ENCODE measurements at places on chromosomes 2 and 18.
A peak's percentile ranks its signal among the peaks of the same experiment; 100 is the strongest.

DNA sequence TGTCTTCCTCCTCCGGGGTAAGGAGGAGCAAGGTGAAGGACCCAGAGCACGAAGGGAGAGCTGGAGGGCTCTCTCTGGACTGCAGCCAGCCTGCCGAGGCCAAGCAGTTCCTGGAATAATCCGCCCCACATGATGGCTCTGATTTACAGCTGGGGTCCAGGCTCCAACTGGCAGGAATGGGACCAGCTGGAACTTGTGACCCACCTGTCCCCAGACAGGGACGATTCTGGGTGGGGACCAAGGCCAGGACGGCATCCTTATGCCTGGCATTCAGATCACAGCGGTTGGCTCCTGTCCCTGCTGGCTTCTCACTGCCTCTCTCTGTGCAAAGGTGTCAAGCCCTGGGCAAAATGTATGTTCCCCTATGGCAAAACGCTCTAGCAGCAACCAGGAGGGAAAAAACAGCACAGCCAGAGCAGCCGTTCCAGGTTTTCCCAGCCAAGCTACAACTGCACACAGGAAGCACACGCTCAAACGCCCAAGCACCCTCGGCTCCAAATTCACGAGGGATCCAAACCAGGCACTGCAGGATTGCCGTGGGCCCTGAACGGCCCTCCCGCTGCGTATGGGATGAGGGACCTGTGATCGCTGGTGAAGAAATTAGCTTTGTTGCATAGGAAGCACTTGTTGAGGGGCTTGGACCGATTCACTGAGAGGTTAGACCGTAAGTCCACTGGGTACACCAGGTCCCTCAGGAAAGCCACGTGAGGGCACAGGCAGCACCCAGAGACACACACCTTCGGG lies 35.8 kb downstream of the FAM178B start:
- DNase-seq: no peak

DNA sequence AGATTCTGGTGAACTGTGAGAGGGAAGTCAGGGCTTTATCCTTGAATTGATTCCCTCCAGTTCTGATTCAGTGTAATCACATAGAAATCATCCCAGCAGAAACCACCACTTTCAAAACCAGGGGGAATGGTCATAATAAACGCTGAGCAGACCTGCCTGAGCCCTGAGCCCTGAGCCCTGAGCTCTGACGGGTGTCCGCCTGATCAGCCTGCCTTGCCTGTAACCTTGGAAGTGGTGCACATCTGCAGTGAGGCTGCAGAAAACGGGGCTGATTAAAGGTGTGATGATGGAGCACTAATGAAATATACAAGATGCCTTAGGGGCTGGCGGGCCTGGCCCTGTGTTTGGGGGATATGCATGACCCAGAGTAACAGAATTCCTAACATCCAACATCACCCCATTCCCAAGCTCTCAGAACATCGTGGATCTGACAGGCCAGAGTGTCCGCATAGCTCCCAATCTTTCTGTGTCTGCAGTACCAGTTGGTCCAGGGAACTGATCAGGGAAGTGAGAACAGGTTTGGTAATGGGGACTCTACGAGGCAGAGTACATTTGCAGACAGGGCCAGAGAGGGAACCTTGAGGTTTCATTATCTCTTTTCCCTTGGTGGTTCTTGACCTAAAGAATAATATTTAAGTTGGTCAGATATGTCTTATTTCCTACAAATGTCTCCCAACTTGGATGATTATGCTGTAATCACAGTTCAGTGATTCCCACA lies 37.8 kb downstream of the KCTD18 start:
- no peak for DNase-seq

DNA sequence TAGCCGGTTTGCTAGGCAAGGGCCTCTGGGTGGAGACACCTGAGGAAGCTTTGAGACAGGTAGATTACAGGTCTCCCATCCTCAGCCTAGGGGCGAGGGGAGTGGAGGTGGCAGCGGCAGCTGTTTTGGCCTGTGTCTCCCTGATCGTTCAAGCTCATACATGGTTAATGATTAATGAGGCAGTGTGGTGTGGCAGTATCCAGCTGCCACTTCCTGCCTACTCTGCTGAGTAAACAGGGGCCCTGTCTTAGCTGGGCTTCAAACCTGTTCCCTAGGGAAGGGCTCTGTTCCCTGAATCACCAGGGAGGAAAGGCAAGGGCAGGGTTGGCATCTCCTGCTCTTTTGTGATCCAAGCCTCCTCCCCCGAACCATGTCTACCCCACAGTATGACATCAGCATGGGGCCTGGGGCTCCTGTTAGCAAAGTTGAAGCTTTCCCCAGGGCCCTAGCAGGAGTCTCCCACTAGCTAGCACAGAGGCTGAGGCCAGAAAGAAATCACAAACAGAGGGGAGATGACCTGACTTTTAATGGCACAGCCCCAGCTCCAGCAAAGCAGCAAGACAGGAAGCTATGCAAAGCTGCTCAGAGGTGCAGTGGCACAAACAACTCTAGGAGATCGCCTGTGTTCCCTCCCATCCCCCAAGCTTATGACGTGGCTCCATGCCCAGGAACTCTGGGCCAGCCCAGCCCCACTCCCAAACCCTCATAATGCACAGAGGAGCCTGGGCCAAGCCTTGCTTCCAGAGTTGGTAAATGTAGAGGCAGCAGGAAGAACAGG lies 3.7 kb upstream of the TUBA4B start:
- peak; percentile 65 for DNase-seq

DNA sequence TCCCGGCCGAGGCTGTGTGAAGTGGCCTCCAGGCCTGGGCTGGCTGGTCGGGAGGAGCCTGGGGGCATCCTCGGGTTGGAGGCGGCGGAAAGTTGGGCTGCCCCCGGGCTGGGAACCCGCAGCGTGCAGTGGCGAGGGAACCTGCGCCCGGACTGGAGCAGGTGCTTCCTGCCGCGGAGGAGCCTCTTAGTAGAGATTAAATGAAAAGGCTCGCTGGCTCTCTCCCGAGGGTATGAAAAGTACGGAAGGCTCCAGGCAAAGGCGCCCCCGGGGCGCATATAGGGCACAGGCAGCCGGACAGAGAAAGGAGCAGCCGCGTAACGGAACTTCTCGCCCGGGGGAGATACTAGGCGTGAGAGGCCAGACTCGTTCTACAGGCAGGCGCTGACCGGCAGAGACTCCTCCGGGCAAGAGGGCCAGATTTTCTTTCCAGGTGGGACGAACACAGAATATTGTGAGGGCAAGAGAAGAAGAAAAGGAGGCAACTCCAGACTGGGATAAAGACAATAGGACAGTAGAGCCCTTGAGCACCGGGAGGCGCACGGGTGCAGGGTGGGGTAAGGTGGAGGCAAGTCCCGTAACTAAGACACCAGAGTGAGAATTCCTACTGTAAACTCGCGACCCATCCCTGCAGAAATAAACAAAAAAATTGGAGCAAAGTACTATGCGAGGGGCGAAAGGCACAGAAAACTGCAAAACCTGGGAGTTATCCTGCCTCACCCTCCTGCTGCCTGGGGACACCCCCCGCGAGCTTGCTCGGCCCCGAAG lies 816 bp downstream of the CDH2 start:
- DNase-seq: peak; percentile 68

- no peak for DNase-seq
Observed at GRCh38 chr2:233209117-233209532, 42.3 kb upstream of the ATG16L1 start.

DNA sequence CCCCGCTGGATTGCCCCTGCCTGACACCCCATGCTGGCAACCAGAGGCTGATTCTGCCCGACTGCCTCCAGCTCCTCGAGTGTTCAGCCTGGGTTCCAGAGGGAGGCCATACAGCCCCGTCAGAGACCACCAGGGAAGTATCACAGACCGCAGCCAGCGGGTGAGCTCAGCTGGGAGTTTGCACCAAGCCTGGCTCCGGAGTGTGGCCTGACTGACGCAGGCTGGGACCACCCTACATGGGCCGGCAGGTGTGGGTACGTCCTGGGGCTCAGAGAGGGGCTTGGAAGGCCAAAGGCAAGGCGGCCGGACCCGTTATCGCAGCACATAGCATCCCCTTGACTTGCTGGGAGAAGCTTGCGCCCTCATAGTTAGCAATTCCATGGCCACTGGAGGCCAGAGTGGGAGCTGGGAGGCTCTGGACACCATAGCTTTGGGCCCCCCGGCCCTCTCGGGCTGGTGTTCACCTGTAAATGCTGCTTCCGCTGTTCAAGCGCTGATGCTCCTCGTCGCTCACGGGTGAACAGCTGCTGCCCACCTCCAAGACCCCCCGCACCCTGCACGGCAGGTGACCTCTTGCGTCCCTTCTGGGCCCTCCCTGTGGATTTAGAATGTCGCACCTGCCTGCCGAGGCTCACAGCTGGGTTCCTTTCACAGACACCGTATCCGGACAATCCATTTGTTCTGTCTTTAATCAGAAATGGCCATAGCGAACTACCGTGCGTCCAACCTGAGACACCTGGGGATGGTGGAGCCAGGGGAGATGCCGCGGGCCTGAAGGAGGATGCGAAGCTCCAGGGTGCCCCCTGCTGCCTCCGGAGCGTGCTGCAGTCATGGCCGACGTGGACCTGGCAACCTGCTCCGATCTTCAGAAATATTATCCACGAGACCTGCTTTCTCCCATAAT lies 31.2 kb upstream of the SLC66A3 start:
- DNase-seq: peak; percentile 83

- DNase-seq: no peak
Observed at GRCh38 chr2:149421791-149422190, 91.4 kb downstream of the LYPD6 start.

DNA sequence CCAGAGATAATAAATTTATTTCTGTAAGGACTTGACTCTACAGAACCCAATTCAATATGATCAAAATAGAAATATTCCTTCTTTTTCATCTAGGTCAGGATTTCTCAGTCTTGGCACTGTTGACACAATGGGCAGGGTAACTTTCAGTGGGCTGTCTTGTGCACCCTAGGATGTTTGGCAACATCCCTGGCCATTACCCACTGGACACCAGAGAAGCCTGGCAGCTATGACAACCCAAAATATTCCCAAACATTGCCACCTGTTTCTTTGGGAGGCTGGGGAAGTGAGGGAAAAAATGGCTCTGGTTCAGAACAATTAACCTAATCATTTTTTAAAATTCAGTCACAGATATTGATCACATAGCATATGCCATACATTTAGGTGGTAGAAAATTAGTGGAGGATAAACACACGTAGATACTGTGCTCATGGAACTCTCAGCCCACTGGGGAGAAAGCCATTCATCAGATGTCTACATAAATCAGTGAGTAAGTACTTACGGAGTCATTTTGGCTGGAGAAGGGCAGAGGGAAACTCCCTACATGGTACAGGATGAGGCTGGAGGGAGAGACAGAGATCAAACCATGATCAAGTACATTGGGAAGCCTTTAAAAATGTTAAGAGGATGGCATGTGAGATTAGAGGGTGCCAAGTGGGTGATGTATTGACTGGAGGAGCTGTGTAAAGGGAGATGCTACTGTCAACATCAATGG lies 718 bp upstream of the TNP1 start:
- DNase-seq: no peak

DNA sequence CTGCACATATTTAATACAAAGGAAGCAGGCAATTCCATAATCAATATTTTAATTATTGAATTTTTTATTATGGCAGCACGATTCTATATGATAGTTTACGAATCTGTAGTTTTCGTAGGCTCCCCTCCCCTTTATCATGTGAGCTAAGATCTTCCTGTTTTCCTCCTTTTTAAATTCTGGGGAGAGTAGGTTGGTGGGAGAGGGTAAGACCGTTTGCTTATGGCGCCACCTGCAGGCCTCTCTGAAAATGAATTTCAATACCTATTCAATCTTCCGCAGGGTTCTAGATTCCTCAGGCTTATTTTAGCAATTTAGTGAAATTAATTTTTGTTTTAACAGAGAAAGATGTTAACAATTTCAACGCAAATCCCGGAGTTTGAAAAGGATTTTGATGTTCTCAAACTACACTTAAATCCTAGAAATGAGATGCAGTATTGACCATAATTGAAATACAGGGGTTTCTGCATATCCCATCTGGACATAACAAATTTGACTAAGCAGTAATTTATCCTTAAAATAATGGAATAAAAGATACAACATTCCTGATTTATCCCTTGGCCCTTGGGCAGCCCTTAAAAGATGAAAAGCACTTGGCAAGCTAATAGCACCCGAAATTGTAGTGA lies 12.8 kb upstream of the GBX2 start:
- DNase-seq: no peak

- DNase-seq: no peak
Observed at GRCh38 chr2:160660741-160661140, 167.1 kb upstream of the RBMS1 start.

GRCh38 chr2:24435391-24436316 lies 55.4 kb upstream of the NCOA1 start:
- DNase-seq: no peak

- DNase-seq: no peak
Observed at GRCh38 chr2:44163777-44164176, 4.9 kb upstream of the PPM1B start.

DNA sequence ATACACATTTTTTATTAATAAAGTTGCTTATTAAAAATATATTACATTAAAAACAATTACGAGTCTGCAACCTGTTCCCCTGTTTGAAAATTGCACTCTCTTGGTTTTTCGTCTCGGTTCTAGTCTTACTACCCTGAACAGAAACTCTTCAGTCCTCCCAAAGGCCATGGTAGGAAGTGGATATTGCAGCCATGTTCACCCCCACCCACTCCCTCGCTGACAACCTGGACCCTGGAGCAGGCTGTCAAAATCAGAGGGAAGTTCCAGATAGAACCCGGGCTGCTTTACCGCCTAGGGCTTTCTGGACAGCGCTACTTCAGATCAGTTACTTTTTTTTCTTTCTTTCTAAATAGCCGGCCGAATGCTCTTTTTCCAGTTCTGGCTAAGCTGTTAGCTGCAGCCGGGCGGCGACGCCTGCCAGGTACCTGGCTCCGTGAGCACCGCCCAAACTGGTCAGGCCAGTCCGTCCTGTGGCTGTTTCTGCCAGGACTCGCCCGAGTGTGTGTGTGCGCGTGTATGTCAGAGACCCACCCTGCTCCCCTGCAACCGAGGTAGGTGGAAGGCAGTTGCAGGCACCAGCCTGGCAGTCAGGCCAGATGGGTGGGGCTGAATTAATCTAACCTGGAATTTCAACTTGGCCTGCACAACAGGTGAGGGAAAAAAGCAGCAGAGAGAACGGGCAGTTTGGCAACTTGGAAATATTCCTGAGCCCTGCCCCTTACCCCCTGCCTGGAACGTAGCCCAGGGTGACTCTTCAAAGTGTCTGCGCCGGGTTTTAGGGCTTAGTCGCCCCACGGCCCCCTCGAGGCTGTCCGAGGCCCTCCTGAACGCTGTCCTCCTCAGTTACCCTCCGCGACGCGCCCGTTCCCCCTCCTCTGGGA lies 1.1 kb upstream of the TET3 start:
- peak; percentile 92 for DNase-seq

- no peak for DNase-seq
Observed at GRCh38 chr2:8694737-8695136, 12.9 kb downstream of the ID2 start.

DNA sequence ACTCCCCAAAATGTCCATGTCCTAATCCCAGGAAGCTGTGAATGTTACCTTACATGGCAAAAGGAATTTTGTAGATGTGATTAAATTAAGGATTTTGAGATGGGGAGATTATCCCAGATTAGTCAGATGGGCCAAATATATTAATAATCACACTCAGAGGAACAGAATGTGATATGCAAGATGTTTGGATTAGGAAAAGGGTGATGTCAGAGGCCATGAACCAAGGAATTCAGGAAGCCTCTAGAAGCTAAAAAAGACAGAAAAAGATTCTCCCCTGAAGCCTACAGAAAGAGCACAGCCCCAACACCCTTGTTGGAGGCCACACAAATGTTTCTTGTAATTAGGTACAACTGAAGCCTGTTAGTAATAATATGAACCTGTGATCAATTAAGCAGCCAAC lies 13.1 kb downstream of the TMEM131 start:
- no peak for DNase-seq

GRCh38 chr2:204114295-204115136 lies 178.0 kb downstream of the ICOS start:
- DNase-seq: no peak

- no peak for DNase-seq
Observed at GRCh38 chr2:219856602-219857001, 229.2 kb downstream of the SLC4A3 start.

All from NCI-H510A (cell line).